ENCODE measurements at places on chromosomes 1 and 21.

DNA sequence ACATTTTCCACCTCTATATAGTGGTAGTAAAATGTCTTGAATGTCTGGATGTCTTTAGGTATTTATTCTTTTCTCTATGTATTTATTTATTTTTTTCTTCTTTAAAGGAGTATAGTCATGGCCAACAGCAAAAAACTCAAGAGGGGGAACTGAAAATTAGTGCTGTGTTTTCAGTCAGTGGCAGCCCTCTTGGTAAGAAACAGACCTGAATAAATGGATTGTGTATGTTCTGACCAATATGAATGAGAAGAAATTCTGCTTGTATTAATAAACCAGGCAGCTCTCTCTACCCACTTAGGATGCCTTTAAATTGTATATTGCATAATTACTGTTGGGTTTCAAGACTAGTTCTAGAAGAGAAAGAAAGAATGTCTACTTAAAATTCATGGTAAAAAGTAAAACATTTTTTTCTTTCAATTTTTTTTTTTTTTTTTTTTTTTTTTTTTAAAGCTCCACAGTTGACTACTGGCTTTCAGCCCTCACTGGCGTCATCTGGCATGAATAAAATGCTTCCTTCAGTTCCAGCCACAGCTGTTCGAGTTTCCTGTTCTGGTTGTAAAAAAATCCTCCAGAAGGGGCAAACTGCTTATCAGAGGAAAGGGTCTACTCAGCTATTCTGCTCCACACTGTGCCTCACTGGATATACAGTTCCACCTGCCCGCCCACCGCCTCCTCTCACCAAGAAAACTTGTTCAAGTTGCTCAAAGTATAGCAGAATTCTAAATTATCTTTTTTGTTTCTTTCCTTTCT, 101.6 kb downstream of the ZMYM4 start:
- no peak for DNase-seq

GRCh38 chr1:117275055-117275454, 64.3 kb upstream of the VTCN1 start:
- DNase-seq, result no peak

GRCh38 chr1:100353071-100353801, 930 bp downstream of the CDC14A start:
- no peak for DNase-seq

- DNase-seq, result no peak
Measured at GRCh38 chr21:27060190-27060589, 93.3 kb upstream of the ADAMTS5 start.

GRCh38 chr1:46415514-46415913, 21.4 kb downstream of the FAAH start:
- no peak for DNase-seq

GRCh38 chr1:6823793-6824192, 38.5 kb downstream of the CAMTA1 start:
- DNase-seq, result no peak

DNA sequence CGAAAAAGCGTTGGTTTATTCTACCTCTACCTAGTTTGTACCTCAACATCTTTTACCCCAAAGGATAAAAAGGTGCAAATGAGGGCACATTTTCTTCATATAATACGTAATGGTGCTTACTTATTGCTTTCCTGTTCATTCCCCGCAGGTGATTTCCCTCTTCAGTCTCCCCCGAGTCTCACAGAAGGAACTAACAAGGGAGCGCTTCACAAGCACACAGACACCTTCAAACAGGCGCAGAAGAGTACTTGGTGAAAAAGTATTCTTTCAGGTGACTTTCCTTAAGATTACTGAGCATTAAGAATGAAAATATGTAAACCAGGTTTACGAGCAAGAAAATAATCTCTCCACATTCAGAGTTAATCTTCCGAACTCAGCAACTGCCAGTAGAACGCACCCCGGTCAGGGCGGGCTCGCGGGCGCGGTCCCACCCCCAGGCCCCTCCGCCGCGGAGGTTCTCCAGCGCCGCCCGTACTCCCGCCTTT, 511 bp upstream of the RABGAP1L start:
- DNase-seq, result no peak

DNA sequence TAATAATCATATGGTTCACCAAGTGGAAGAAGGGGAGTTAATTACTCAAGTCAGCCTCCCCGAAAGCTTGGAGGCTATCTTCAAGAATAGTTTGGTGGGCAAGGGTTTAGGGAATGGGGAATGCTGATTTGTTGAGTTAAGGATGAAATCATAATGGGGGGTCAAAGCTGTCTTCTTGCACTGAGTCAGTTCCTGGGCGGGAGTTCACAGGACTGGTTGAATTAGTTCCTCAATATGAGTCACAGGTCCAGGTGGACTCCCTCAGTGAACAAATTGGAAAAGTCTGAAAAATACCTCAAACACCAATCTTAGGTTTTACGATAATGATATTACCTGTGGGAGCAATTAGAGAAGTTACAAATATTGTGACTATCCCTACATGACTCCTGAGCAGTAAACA, 115.2 kb upstream of the COA6 start:
- no peak for DNase-seq

DNA sequence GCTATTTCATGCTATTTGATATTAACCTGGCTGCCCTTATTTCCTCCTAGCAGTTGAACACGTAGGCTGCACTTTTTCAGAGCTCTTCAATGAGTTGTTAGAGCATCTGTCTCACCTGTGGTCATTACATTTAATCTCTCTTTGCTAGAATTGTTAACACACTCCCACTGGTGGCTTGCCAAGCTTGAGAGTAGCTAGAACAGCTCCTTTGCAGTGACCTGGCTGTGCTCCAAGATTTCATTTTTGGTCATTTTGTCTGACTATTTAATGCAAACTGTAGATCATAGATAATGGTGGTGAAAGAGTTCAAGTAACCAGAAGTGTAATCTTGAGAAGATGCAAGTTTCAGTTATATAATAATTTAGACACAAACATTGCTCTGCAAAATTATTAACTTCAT, 105.6 kb downstream of the LRRC7 start:
- no peak for DNase-seq

DNA sequence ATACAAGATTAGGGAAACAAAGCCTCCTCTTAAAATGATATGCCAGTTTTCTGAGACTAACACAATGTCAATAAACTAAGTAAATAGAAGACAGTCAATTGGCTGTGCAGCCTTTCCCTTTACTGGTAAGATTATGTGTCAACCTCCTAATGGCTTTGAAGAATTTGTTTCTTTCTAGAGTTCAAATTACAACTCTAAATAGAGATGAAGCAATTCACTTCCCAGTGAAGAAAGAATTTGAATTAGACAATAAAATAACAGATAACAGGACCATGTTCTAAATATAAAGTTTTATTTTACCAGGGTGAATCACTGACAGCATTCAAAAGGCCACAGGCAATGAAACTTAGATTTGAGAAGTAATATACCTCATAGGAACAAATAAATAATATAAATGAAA, 680.3 kb downstream of the PLA2G4A start:
- DNase-seq, result no peak

GRCh38 chr1:117678246-117678977, 72.6 kb downstream of the TENT5C start:
- DNase-seq, result no peak

- DNase-seq, result no peak
Measured at GRCh38 chr1:8350914-8351684, 33.2 kb downstream of the SLC45A1 start.

- DNase-seq, result no peak
Measured at GRCh38 chr1:31183927-31184554, 55.6 kb downstream of the NKAIN1 start.

GRCh38 chr1:152565535-152566215, 905 bp downstream of the LCE3E start:
- DNase-seq, result no peak

GRCh38 chr1:192546596-192547190, 28.9 kb upstream of the RGS1 start:
- DNase-seq, result no peak

DNA sequence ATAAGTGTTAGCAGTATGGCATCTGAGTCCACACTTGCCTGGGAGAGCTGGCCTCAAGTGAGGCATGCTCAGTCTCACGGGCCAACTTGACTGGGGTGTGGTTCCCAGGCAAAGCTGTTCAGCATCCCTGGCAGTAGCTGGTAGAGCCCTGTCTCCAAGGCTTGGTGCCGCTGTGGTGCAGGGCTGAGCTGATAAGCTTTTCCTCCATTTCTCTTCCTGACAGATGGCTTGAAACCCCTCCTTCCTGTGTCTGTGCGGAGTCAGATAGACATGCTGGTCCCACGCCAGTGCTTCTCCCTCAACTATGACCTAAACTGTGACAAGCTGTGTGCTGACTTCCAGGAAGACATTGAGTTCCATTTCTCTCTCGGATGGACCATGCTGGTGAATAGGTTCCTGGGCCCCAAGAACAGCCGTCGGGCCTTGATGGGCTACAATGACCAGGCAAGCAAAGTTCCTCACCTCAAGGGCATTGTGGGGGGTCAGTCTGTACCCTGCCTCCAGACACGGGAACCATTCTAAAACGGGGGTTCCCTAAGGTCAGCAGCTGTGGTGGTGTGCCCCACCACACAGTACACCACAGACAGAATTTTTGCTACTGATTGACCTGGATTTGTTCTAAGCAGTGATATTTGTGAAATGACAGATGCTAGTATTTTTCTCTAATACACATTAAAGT, 13.7 kb upstream of the MIIP start:
- DNase-seq, result no peak

DNA sequence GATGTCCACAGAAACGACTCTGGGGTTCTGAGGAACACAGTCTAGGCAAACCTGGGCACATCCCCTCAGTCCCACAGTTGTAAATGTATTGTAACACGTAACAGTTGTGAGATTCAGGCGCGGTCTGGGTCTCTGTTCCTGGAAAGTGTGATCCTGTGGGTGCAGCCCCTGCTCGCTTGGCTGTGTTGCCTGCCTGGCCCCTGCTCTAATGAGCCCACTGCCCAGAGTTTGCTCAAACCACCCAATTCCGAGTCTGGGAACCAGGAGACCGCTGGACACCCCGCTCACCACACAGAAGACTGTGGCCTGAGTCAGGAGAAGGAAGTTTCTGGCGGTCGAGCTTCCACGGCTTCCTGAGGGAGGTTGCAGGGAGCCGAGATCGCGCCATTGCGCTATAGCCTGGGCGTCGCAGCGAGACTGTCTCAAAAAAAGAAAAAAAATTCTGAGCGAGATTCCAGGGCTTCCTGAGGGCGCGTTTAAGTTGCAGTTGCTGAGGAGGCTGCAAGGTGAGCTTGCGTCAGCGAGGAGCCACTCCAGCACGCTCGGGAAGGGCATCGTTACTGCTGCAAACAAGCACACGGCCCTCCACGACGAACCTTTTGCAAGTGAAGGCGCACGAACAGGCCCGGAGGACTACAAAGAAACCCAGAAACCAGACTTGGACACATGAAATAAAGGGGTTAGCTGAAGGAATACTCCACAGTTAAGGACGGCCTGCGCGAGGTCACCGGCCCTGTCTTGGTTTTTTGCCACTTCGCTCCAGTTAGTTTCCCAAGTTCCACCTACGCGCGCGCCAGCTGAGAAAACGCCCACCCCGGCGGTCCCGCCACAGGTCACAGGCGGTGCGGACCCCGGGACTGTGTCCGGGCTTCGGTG, 1.1 kb downstream of the C21orf58 start:
- no peak for DNase-seq

DNA sequence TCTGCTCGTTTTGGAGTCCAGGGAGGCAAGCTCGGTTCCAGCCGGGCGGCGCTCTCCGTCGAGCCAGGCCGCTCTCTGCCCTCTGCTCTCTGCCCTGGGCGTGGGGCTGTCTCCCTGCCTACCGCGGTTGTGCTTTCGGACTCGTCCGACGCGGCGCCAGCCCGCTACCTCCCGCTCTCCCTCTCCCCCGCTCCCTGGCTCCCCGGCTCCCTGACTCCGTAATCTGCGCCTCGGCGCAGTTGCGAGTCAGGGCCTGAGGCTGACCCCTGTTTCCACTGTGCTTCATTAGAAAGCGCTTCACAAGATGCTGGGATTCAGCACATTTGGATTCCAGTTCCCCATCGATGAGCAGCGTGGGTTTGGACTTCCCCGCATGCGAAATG, 2.2 kb downstream of the SOX13 start:
- DNase-seq, result no peak
